Activated naive CD4-positive, alpha-beta T cell treated with anti-CD3 and anti-CD28 coated beads, Interleukin-2, amount 10 ng/mL, durations not matched to agents 7 days and 5 days (primary cell): ENCODE measurements at places on chromosomes 1 and 21.

- H3K4me1 ChIP-seq: no peaks in the 10 kb centered on the region
- H3K4me3 ChIP-seq: no peak overlapping the region
- H3K27me3 ChIP-seq: no peaks in the 10 kb centered on the region
- no peak overlapping the region for H3K27ac ChIP-seq
Measured at GRCh38 chr1:164470996-164471395, 88.0 kb upstream of the PBX1 start.

DNA sequence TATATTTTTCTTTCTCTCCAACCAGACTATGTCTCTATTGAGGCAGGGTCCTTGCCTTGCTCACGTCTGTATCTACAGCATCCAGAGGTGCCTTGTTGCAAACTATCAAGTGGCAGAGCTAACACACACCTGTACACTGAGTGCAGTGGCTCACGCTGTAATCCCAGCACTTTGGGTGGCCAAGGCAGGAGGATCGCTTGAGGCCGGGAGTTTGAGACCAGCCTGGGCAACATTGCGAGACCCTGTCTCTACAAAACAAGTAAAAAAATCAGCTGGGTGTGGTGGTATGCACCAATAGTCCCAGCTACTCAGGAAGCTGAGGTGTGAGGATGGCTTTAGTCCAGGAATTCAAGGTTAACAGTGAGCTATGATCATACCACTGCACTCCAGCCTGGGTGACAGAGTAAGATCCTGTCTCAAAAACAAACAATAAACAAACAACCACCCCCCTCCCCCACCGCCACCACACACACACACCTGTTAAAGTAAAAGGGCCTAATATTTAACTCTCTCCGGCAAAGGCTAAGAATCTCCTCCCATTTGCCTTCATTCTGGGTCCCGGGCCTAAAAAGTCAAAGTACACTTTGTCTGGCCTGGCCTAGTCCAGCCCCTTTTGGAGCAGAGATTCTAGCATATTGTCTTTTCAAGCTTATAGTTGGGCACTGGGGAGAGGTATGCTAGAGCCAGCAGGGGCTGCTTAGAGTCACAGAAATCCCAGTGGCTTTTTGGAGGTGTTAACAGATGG, 9.5 kb upstream of the SLFNL1 start:
- peaks cover 33% of the 10 kb centered on the region for H3K36me3 ChIP-seq
- no peak overlapping the region for H3K27ac ChIP-seq
- no peaks in the 10 kb centered on the region for H3K27me3 ChIP-seq
- peaks cover 4% of the 10 kb centered on the region for H3K4me1 ChIP-seq
- no peak overlapping the region for H3K4me3 ChIP-seq

- no peak for DNase-seq
- no peak overlapping the region for H3K27ac ChIP-seq
- peaks cover 5% of the 10 kb centered on the region for H3K36me3 ChIP-seq
- H3K4me3 ChIP-seq: no peak overlapping the region
- no peaks in the 10 kb centered on the region for H3K27me3 ChIP-seq
- peaks cover 13% of the 10 kb centered on the region for H3K4me1 ChIP-seq
Measured at GRCh38 chr1:46186076-46186475, 9.8 kb upstream of the P3R3URF start.

- peaks cover 44% of the 10 kb centered on the region for H3K4me1 ChIP-seq
- peaks cover 2% of the 10 kb centered on the region for H3K36me3 ChIP-seq
- H3K27me3 ChIP-seq: peaks cover 18% of the 10 kb centered on the region
- H3K4me3 ChIP-seq: no peak overlapping the region
Measured at GRCh38 chr1:34863501-34863900, 4.0 kb upstream of the SMIM12 start.

DNA sequence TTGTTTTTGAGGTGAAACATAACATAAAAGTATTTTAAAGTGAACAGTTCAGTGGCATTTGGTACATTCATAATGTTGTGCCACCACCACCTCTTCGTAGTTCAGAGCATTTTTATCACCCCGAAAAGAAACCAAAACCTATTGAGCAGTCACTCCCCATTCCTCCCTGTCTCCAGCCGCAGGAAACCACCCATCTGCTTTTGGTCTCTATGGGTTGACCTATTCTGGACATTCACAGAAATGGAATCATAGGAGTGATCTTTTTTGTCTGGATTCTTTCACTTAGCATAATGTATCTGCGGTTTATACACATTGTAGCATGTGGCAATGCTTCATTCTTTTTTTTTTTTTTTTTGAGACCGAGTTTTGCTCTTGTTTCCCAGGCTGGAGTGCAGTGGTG, 141.2 kb downstream of the VPS13D start:
- peaks cover 2% of the 10 kb centered on the region for H3K4me1 ChIP-seq
- H3K36me3 ChIP-seq: peaks cover 51% of the 10 kb centered on the region
- H3K27me3 ChIP-seq: no peaks in the 10 kb centered on the region
- no peak overlapping the region for H3K4me3 ChIP-seq

GRCh38 chr21:37877888-37878684, 38.2 kb downstream of the KCNJ6 start:
- no peak overlapping the region for H3K4me3 ChIP-seq
- H3K36me3 ChIP-seq: no peaks in the 10 kb centered on the region

DNA sequence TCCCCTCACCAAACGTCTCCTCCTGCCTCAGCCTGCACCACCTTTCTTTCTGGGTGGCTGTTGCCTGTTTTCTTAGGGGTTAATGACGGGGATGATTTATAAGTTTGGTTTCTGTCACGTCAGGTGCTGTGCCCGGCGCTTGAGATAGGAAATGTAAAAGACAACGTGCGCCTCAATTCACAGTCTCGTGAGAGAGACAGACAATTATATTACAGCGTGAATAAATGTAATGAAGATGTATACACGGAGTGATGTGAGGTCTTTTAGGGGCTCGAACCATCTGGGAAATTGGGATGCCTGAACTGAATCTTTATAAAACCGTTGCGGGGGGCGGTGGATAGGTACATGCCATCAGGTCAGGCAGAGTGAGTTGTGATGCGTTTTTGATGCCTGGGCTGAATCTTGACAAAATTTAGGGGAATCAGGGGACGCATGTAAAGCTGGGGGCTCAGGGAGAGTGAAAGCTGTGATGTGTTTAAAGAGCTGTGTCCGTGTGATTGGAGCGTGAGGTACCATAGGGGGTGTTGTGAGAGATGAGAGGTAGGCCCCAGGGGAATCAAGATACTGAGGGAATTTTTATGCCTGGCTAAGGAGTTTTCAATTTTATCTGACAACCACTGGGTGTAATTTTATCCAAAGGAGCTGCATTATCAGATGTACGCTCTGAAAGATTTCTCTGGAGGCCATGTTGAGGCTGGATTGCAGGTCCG, 831 bp downstream of the TIPRL start:
- no peak overlapping the region for H3K4me3 ChIP-seq
- H3K27me3 ChIP-seq: no peaks in the 10 kb centered on the region
- peaks cover 8% of the 10 kb centered on the region for H3K36me3 ChIP-seq
- DNase-seq: no peak
- no peak overlapping the region for H3K27ac ChIP-seq

GRCh38 chr21:42193131-42193671, 25.7 kb upstream of the ABCG1 start:
- DNase-seq: peak; percentile 84
- peaks cover 80% of the 10 kb centered on the region for H3K4me1 ChIP-seq
- H3K4me3 ChIP-seq: peak overlapping the region; percentile 4
- peaks cover 23% of the 10 kb centered on the region for H3K27me3 ChIP-seq
- peak overlapping the region; percentile 82 for H3K27ac ChIP-seq

GRCh38 chr1:43534256-43534655, 3.6 kb downstream of the PTPRF start:
- peaks cover 4% of the 10 kb centered on the region for H3K36me3 ChIP-seq
- DNase-seq: no peak
- peaks cover 58% of the 10 kb centered on the region for H3K27me3 ChIP-seq
- peaks cover 14% of the 10 kb centered on the region for H3K4me1 ChIP-seq
- no peak overlapping the region for H3K27ac ChIP-seq

DNA sequence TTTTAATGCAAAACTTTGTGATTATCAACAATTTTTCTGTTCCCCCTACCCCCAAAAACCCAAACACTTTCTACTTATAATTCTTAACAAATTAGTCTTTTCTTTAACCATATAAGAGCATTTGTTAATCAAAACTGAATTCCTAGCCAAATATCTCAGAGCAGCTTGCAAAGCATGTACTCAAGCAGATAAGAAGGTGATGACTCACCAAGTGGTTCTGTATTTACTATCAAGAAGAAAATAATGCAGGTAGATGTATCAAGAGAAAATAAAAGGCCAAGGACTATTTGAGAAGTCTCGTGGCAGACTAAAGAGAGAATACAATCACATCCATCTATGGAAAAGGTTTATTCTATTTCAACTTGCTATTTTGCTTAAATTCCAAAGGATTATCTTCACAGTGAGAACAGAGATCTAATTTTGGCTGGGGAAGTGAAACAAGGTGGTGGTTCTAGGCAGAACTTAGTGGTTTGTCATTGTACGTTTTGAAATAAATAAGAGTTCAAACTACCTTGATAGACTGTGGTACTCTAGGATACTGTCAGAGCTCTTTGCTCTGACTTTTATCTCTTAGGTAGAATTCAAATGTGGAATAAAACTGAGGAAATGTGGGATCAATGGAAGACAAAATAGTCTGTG, 94.7 kb upstream of the NRIP1 start:
- DNase-seq: no peak
- H3K4me3 ChIP-seq: no peak overlapping the region
- H3K27ac ChIP-seq: no peak overlapping the region
- no peaks in the 10 kb centered on the region for H3K36me3 ChIP-seq
- no peaks in the 10 kb centered on the region for H3K4me1 ChIP-seq

DNA sequence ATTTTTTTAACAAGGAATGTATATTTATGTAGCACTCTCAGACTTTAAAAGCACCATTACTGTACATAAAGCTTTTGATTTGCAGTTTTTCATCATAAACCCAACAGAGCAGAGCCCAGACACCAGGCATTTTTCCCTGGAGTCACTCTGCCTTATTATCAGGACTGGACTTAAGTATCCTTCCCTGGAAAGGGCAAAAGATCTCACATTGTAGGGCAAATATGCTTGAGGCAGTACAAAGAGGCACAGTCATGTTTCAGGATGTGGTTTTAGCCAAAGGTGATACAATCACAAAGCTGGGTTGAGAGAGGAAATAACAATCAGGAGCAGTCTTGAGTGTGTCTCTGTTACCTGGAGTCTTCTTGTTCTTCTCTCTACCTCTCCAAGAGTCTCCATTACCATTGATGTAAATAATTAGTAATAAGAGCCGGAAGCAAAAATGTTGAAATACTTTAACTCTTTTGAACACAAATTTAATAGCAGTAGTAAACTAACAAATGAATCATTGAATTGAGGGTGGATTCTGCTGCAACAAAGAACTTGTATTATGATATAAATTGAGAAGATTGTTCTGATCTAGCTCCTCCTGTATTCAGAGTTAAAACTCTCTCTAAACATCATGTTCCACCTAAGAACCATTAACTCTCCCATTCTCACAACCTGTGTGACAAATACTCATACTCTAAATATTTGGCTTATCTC, 160.5 kb downstream of the LTN1 start:
- H3K27ac ChIP-seq: peak overlapping the region; percentile 83
- no peaks in the 10 kb centered on the region for H3K27me3 ChIP-seq
- peak; percentile 37 for DNase-seq
- peaks cover 68% of the 10 kb centered on the region for H3K4me1 ChIP-seq

DNA sequence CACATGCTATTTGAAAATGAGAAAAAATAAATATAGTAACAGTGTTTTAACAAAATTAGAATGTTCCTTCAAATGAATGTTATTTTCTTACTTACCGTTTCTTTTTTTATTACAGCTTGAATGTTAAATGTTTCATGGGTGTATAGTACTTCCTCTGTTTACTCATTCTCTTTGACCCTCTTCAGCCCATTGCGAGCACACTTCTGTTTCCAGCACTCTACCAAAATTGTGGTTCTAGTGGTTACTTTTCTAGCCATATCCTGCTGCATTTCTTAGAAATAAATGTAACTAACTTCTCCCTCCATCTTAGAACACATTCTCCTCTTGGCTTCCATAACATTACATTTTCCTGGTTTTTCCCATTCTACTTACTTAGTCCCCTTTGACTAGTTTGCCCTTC, 190.0 kb upstream of the C1orf105 start:
- no peak overlapping the region for H3K27ac ChIP-seq
- no peak for DNase-seq
- no peak overlapping the region for H3K4me3 ChIP-seq
- peaks cover 12% of the 10 kb centered on the region for H3K4me1 ChIP-seq
- no peaks in the 10 kb centered on the region for H3K27me3 ChIP-seq

DNA sequence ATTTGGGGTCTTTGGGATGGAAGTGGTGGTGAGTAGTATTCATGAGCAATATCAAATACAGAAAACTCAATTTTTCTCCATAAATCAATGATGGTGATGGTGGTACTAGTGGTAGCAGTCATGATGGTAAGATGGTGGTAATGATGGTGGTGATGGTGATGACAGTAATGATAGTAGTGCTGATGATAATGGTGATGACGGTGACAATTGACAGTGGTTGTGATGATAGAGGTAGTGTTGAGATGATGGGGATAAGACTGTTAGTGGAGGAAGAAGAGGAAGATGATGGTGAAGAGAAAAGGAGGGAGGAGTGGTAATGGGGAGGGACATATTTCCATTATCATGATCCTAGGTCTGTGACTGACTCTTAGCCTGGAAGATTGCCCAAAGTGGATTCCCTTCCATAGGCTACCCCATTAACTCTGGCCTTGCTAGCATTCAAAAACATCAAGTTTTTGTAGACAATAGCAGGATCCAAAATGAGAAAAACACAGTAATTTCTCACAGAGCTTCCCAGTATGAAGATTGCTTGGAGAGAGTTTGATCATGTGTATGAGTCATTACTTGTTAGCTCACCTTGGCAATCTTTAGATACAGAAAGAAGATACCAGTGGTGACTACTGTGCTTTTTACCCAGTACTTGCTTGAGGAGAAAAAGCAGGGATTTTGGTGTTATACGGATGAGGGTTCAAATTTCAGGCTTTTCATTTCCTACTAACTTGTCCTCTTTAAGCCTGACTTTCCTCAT, 93.9 kb downstream of the ATP1A1 start:
- no peak overlapping the region for H3K4me3 ChIP-seq
- no peaks in the 10 kb centered on the region for H3K4me1 ChIP-seq
- no peaks in the 10 kb centered on the region for H3K36me3 ChIP-seq
- no peak for DNase-seq
- peaks cover 19% of the 10 kb centered on the region for H3K27me3 ChIP-seq

GRCh38 chr21:39637971-39638240, 25.2 kb downstream of the B3GALT5 start:
- no peaks in the 10 kb centered on the region for H3K4me1 ChIP-seq
- no peak overlapping the region for H3K4me3 ChIP-seq
- no peak overlapping the region for H3K27ac ChIP-seq
- H3K36me3 ChIP-seq: no peaks in the 10 kb centered on the region
- no peak for DNase-seq

GRCh38 chr21:24183077-24183476, 1424.2 kb downstream of the MRPL39 start:
- no peaks in the 10 kb centered on the region for H3K36me3 ChIP-seq
- DNase-seq: no peak
- no peak overlapping the region for H3K4me3 ChIP-seq
- no peaks in the 10 kb centered on the region for H3K4me1 ChIP-seq

DNA sequence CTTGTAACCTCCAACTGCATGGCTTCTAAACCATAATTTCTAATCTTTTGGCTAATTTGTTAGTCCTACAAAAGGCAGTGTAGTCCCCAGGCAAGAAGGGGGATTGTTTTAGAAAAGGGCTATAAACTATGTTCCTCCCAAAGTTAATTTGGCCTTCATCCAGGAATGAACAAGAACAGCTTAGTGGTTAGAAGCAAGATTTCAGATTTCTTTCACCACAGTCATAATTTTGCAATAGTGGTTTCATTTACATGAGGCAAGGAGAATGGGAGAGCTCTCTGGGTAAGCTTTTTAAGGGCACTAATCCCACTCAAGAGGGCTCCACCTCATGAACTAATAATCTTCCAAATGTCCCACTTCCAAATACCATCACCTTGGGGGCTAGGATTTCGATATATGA, 1353.9 kb downstream of the NCAM2 start:
- DNase-seq: no peak
- H3K27me3 ChIP-seq: no peaks in the 10 kb centered on the region
- no peak overlapping the region for H3K27ac ChIP-seq
- H3K36me3 ChIP-seq: no peaks in the 10 kb centered on the region
- no peak overlapping the region for H3K4me3 ChIP-seq
- H3K4me1 ChIP-seq: no peaks in the 10 kb centered on the region
